ENCODE measurements at places on chromosomes 1 and 21.

DNA sequence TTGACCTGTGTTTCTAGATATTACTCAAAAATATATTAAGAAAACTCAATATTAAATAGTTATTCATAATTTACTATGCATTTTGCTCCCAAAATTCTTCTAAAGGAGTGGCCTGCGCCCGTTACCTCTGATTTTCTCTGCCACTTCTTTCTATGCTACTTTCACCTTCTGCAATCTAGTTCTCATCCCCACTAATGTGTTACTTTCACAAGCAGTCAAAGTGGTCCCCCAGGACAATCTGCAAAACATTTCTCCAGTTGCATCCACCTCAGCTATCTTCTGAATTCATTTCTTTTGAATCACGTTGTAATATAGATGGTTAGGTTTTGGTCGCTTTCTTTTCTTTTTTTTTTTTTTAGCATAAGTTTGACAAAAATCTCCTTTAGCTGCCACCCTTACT is 13.4 kb downstream of the INSL5 start:
- DNase-seq, result no peak

DNA sequence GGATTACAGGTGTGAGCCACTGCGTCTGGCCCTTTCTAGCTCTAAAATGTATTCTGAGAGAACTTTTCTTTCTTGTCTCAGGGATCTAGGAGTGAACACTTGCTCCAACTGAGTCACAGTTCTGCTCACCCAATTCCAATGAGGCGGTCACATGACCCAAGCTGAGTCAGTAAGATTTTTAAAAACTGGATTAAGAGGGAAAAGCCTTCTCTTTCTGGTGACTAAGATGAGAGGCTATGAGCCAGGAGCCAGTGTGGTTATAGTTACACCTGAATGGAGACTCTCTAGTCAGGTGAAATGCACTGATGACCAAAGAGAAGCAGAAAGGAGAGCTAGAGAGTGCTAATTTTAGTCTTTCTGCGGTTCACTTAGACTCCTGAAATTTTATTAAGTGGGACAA is 9.5 kb upstream of the DEPDC1 start:
- no peak for DNase-seq

DNA sequence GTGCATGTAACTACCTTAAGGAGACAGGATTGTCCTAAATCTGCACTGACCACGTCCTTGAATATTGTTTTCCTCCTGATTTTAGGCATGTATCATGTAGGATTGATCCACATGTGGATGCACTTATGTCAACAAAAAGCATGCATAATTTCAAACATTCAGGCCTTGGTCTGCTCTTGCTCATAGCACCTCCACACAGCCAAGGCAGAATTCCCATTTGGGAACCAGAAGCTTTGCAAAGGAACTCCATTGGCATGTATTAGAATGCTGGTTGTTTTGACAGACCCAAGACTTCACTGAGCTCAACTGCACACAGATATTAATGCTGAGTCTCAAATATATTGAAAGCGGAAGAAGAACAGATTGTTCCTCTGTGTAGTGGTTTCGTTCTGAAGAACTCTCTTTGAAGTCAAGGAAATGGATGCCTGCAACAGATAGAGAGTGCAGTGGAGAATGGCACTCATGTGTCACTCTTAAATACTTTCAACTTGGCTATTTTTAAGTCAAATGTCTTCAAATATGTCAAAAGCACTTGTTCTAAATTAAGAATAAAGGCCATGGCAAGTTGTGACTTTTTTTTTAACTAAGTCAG is 387.6 kb downstream of the LTN1 start:
- no peak for DNase-seq

DNA sequence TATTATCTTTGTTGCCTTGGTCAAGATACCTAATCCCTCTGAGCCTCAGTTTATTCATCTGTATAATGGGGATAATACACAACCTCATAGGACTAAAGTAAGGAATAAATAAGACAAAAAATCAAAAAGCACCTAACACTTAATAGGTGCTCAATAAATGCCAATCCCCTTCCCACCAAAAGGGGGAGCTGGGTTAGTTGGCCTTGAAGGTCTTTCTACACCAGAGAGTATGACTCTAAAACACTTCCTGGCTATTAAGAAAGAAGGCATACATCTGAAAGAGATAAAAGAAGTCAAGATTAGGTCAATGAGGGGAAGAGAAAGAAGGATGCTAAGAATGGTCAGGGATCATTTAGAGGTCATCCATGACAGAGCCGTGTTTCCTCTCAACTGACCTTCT is 11.1 kb downstream of the VSIG8 start:
- DNase-seq, result no peak

DNA sequence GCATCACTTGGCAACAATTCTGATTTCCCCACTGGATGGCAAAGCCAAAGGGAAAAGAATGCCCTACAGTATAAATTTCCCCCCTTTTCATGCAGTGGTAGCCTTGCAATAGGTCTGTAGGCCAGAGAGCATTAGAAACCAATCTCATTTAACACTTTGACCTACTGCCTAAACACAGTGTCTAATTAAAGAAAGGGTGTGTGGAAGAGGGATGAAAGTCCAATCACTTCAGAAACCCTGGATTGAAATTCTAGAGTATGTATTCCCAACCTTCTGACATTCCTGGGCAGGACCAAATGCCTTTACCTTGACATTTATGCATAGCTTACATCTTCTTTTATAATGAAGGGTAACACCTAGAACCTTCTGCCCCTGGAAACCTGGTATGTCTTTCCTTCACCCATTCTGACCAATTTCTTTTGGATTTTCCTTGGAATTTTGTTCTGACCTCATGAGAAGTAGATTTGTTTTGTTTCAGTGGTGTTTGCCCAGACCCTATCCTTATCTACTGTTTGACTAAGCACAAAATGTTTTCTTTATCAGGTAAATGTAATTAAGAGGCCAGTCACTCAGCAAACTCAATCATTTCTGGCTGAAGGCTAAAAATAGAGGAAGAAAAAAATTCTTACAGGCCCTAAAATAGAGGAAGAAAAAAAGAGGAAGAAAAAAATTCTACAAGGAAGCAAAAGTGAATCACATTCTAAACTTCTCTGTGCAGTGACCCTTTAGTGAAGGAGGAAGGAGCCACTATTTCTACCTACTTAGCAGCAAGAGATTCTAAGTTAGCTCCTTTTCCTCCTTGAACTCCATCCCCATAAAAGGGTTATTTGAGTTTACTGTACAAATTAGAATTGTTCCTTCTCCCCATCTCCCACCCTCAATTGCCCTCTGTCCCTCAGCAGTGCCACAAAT is 129.5 kb upstream of the DSCAM start:
- no peak for DNase-seq

GRCh38 chr1:89041721-89042120 is 19.1 kb upstream of the GBP3 start:
- no peak for DNase-seq

DNA sequence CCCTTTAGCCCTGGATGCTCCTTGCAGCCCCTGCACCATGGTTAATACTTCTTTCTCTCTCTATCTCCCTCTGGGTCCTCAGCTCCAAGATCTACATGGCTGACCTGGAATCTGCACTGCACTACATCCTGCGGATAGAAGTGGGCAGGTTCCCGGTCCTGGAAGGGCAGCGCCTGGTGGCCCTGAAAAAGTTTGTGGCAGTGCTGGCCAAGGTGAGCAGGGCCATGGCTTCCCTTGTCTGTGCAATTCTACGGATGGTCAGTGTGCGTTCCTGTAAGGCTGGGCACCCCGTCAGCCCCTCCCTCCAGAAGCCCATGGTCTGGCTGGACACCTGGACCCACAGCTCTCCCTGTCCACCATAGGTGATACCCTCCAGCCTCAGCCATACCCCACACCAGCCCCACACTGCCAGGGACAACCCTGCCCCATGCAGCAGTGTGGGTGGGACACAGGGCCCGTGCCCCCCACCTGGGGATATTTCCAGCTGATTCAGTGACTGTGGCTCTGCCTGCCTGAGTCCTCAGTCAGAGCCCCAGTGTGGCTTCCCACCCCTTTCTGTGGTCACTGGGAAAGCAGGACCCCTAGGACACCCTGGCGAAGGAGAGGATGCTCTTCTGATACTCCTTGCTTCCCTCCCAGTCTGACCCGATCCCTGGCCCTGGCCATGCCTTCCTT is 31.4 kb downstream of the QSOX1 start:
- DNase-seq, result no peak

- DNase-seq, result peak; percentile 17
These were observed 3.5 kb upstream of the RIMS3 start for GRCh38 chr1:40668769-40669525.

- no peak for DNase-seq
These were observed 2.7 kb downstream of the HSD11B1 start for GRCh38 chr1:209707308-209707707.

GRCh38 chr1:220809704-220810103 is 23.0 kb downstream of the MTARC1 start:
- DNase-seq, result no peak

- DNase-seq, result no peak
These were observed 110.5 kb upstream of the SERBP1 start for GRCh38 chr1:67540733-67541125.

DNA sequence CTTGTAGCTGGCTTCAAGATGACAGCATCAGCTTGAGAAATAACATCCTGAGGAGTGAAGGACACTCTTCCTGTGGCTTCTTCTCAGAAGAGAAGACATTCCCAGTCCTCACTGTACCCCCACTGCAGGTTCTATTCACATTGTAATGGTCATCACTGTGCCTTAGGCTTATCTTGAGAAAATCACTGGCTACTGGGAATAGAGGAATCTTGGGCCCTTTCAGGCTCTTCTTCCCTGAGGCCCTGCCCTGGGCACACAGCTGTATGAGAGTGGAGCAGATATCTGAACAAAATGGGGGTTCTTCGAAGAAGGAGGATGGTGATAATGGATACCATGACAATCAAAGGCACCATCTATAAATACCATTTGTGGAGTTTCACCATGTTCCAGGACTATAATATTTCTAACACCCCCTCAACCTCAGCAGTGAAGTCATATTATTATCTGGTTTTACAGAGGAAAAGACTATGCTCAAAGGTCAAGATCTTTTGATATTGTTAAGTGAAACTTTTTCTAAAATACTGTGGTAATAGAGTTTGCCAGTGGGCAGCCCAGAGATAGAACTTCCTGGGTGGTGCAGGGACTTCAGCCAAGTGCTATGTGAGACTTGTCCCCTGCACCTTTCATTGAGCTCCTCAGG is 143.1 kb upstream of the KCNE2 start:
- DNase-seq, result no peak

GRCh38 chr1:171739656-171740055 is 2.2 kb downstream of the VAMP4 start:
- DNase-seq, result no peak

DNA sequence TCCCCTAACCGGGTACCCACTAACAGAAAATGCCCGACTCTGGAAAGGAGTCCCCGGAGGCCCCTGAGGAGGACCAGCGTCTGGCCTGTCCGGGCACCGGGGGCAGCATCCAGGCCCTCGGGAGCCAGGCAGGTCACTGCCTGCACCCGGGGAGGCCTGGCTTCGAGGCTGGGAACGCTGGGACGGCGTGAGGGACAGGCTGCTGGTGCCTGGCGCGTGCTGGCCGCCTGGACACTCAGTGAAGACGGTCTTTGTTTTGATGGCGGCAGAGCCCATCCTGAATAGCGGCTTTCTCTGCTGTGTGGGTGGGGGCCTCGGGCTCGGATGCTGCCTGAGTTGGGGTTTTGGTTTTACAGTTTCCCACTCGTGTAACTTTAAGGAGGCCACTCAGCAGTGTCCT is 37.6 kb downstream of the PRKCZ start:
- no peak for DNase-seq

- DNase-seq, result no peak
These were observed 8.7 kb upstream of the GADD45A start for GRCh38 chr1:67676287-67676686.

DNA sequence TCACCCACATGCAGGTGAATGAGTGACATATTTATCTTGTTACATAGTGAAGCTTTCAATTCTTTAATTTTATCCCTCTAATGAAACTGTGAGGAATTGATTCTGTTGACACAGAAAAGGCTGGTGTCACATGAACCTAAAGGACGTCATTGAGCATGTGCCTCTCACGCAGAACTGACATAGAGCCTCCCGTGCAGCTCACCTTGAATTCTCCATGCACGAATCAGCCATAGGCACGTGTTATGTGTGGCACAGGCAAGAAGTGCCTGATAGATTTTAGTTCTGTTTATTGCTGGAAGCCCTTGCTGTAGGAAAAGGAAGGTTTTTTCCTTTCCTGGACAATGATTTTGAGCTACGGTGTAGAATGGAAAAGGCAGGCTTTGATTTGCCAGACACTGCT is 11.3 kb downstream of the ADARB1 start:
- DNase-seq, result no peak

DNA sequence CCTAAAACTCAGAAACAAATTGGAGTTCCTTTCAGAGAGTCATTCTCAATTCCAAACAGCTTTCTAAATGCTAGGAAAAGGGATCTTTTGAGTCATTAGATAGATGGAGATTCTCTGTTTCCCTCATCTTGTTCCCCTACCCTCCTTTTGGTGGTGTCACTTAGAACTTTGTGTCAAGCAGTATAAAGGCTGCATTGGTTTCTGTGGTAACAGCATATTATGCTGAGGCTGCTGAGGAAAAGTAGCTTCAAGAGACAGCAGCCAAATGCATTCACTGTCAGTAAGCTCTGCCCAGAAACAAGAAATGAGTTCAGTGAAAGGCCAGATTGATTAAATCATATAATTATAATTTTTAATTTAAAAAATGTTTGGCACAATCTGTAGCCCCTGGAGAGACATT is 144.1 kb downstream of the LRRC40 start:
- no peak for DNase-seq

- DNase-seq, result no peak
These were observed 14.6 kb upstream of the COL16A1 start for GRCh38 chr1:31718327-31718897.

GRCh38 chr1:6096243-6097116 is 50.8 kb downstream of the KCNAB2 start:
- DNase-seq, result no peak

GRCh38 chr1:3035563-3036446 is 14.5 kb downstream of the ACTRT2 start:
- DNase-seq, result no peak

DNA sequence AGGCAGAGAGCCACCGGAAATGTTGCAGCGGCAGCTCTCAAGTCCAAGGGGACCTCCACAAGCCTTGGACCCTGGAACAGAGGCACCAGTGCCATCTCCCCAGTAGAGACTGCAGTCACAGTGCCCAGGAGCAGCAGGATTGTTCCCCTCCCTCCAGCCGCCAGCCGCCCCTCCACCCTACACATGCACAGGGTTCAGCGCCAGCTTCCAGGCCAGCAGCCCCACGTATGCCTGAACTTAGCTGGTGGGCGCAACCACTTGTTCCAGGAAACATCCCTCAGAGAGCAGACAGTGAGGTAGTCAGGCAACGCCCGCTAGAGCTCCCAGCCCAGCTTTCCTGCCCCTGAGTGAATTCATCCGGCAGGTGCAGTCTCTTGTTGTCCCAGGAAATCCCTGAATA is 1098.1 kb upstream of the NCAM2 start:
- DNase-seq, result no peak

DNA sequence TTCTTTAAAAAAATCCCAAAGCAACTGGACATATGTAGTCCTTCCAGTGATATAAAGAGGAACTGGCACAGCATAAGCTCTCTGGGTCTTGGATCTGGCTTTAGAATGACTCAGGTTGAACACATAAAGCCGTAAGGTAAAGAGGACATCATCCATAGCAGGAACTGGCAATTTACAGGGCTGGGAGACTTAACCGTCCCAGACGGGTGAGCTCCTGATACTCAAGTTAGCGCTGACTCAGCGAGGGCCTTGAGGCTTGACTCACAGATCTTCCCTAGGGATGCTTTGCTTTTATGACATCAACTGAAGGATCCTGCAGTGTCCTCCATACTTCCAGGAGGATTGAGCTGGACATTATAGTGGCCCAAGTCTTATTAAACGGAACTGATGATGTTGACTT is 154.1 kb downstream of the CLIC6 start:
- no peak for DNase-seq
